Activated CD4-positive, alpha-beta T cell treated with anti-CD3 and anti-CD28 coated beads, Interleukin-2, amount 10 ng/mL, durations not matched to agents 24 days and 14 days (primary cell): ENCODE measurements at places on chromosomes 4 and X.

DNA sequence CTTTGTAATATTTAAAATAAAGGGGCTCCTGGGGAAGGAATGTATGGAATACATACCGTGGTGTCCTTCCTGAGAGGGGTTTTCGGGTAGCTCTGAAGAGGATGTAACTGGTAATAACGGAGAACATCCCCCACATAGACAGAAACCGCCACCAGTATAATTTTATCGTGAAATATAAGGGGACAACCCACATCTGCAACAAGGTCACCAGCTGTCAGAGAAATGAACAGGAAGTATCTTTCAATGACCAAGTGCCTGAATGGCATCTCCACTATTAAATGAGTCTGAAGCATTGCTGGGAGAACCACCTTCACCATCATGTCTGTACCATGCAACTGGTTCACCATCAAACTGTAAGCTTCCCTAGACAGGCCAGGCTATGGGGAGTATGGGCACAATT lies 31.7 kb downstream of the RNF175 start:
- no peak overlapping the region for H3K4me3 ChIP-seq
- no peak for DNase-seq
- H3K27me3 ChIP-seq: peaks cover 25% of the 10 kb centered on the region

DNA sequence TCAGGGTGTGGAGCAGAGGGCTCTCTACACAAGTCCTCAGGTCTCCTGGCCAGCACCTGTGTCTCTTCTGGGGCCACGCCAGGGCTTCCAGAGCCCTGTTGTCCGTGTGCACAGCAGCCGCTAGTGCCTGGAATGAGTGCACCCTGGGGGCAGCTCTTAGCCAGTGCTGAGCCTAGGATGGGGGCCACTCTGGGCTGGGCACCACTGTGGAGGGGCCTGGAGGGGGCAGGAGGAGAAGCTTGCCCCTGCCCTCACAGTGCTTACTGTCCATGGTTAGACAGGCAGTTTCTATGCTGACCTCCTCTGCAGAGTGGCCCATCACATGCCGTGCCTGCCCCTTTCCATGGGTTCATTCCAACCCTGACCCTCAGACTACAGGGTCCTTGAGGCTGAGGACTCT lies 42.7 kb upstream of the GRPEL1 start:
- H3K4me1 ChIP-seq: no peaks in the 10 kb centered on the region
- H3K36me3 ChIP-seq: no peaks in the 10 kb centered on the region
- no peak overlapping the region for H3K4me3 ChIP-seq
- no peak for DNase-seq
- no peak overlapping the region for H3K27ac ChIP-seq

DNA sequence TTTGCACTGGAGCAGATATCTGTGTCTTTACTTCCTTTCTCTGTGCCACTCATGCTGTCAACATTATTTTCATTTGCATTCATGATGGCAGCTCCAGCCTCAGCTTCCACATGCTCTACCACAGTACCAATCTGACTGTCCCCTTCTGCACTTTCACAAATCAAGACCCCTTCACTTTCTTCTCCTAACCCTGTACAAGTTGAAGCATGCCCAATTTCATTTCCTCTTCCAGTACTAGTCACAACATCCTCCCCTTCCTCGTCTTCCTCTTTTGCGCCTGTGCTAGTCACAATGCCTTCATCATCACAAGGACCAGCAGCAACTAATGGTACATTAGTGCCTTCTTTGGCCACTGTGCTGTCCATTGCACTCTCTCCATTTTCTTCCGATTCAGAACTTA lies 26.5 kb downstream of the BOD1L1 start:
- H3K4me3 ChIP-seq: no peak overlapping the region
- H3K27ac ChIP-seq: no peak overlapping the region
- no peak for DNase-seq
- H3K36me3 ChIP-seq: peaks cover 71% of the 10 kb centered on the region
- H3K27me3 ChIP-seq: no peaks in the 10 kb centered on the region

GRCh38 chr4:4675641-4676040 lies 133.8 kb upstream of the STX18 start:
- no peak overlapping the region for H3K4me3 ChIP-seq
- no peak for DNase-seq
- no peaks in the 10 kb centered on the region for H3K27me3 ChIP-seq
- H3K36me3 ChIP-seq: no peaks in the 10 kb centered on the region
- no peak overlapping the region for H3K27ac ChIP-seq
- no peaks in the 10 kb centered on the region for H3K4me1 ChIP-seq

- H3K36me3 ChIP-seq: no peaks in the 10 kb centered on the region
- H3K4me3 ChIP-seq: no peak overlapping the region
- H3K27ac ChIP-seq: no peak overlapping the region
- H3K4me1 ChIP-seq: no peaks in the 10 kb centered on the region
- DNase-seq: peak; percentile 37
Observed at GRCh38 chr4:8922481-8922880, 50.8 kb upstream of the HMX1 start.

DNA sequence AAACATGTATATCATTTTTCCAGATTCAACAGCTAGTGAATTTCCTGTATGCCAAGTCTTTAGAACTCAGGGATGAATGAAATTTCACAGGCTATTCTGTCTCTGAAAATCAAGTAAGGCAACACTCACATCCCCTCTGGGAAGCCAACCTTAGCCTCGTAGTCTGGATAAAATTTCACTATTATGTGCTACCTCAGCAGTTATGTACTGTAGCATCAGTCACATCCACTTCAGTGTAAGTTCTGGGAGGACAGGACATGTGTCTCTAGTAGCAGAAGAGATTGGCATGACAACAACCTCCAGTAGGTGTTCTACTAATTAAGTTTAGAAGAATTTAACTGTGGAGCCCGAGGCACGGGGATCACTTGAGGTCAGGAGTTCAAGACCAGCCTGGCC lies 42.4 kb upstream of the HS3ST1 start:
- no peak for DNase-seq
- peaks cover 3% of the 10 kb centered on the region for H3K36me3 ChIP-seq
- no peak overlapping the region for H3K27ac ChIP-seq
- H3K4me3 ChIP-seq: no peak overlapping the region
- peaks cover 2% of the 10 kb centered on the region for H3K27me3 ChIP-seq

GRCh38 chrX:72479324-72480274 lies 93.0 kb downstream of the HDAC8 start:
- H3K27me3 ChIP-seq: no peaks in the 10 kb centered on the region
- no peak overlapping the region for H3K4me3 ChIP-seq
- H3K4me1 ChIP-seq: no peaks in the 10 kb centered on the region
- H3K36me3 ChIP-seq: peaks cover 13% of the 10 kb centered on the region
- H3K27ac ChIP-seq: no peak overlapping the region
- DNase-seq: no peak

DNA sequence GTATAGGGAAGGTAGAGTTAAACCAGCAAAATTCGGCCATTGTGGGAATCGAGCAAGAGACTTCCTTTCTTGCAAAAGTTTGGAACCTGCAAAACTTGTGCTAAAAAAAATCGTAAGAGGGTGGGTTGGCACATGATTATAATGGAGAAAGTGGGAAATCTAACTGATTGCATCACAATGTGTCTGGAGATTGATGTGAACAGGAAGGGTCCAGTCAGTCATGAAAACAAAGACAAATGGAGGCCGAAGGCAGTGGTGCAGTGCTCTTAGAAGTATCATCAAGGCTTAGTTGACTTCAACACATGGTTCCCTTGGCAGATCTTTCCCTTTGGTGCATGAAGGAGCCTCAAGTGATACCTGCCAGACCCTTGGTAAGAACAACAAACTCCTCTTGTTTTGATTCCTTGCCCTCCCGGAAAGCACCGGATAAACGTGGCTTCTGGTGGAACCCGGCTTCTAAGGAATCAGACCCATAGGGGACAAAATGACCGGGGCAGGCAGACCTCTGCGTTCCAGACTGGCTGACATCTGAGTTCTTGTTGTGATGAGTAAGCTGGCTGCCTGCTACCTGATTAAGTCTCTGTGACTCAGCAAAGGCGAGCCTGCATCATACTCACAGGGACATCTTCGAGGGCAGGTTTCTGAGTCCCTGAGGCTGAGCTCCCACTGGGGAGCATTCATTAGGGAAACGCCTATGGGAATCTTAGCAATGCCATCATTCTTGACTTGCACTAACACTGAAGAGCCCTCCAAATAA lies 87.7 kb upstream of the MAP3K15 start:
- H3K27ac ChIP-seq: no peak overlapping the region
- H3K4me3 ChIP-seq: no peak overlapping the region
- no peak for DNase-seq
- H3K36me3 ChIP-seq: peaks cover 17% of the 10 kb centered on the region
- peaks cover 5% of the 10 kb centered on the region for H3K4me1 ChIP-seq

DNA sequence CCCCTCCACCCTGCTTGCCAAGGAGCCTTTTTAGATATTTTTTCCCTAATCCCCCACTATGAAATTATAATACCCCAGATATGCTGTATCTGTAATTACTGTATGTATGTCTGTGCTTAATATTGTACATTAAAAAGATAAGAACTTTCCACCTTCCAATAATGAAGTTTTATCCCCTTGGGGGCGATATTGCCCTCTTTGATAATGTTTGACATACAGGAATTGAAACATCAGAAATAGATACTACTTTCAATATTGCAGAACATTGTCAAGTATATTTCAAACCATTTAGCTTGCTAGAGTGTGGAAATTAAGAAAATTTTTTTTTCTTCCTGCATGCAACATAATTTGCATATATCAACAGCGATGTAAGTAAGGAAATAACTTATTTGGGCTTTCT lies 58.9 kb downstream of the NAF1 start:
- peak; percentile 76 for DNase-seq
- no peak overlapping the region for H3K27ac ChIP-seq
- H3K36me3 ChIP-seq: peaks cover 2% of the 10 kb centered on the region
- peaks cover 23% of the 10 kb centered on the region for H3K4me1 ChIP-seq
- H3K4me3 ChIP-seq: no peak overlapping the region

DNA sequence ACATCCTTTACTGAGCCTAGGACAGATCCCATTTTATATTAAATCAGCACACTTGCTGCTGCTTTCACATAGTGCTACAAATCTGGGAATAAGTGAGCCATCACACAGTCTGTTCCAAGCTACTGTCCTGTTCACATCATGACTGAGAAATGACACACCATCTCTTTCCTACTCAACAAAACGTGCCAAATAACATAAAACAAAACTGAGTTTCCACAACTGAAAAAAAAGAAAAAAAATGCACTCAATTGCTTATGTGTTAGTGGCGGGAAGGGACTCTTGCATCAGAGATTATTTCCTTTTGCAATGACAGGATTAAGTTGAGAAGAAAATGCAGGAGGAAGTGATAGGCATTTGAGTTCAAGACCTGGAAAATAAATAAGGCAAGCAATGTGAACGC lies 109.0 kb downstream of the SHROOM4 start:
- no peak overlapping the region for H3K27ac ChIP-seq
- no peaks in the 10 kb centered on the region for H3K27me3 ChIP-seq
- H3K4me1 ChIP-seq: no peaks in the 10 kb centered on the region
- no peak for DNase-seq
- H3K36me3 ChIP-seq: no peaks in the 10 kb centered on the region

GRCh38 chr4:1592709-1593417 lies 91.2 kb downstream of the FAM53A start:
- DNase-seq: no peak
- no peaks in the 10 kb centered on the region for H3K4me1 ChIP-seq
- no peaks in the 10 kb centered on the region for H3K36me3 ChIP-seq

DNA sequence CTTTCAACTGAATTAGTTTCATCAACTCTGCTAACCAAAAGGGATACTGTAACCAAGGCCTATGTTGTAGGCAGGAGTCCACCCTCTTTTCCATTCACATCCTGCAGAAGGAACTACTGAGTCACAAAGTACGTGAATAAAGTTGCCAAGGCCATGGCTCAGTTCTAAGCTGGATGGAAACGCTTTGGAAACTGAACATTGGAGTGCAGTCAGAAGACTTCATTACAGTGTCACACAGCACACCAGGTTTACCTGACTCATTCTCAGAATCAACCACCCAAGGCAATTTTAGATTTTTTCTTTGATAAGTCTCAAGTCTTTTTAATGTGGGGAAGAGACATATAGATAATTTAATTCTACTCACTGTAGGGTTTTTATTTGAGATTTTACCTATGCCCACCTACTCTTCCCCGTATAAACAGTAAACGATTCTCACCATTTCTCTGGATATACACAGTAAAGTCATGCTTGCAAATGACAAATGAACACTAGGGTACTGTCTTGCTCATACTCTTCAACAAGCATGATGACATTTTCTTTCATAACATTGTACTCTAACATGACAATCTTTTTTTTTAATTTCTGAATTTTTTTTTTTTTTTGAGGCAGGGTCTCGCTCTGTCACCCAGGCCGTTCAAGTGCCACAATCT lies 58.9 kb upstream of the RBM47 start:
- DNase-seq: peak; percentile 72
- H3K36me3 ChIP-seq: no peaks in the 10 kb centered on the region
- H3K27me3 ChIP-seq: no peaks in the 10 kb centered on the region
- H3K4me3 ChIP-seq: peak overlapping the region; percentile 50
- H3K27ac ChIP-seq: peak overlapping the region; percentile 94
- H3K4me1 ChIP-seq: peaks cover 20% of the 10 kb centered on the region

GRCh38 chr4:118363166-118363565 lies 10.4 kb upstream of the PRSS12 start:
- no peaks in the 10 kb centered on the region for H3K4me1 ChIP-seq
- H3K4me3 ChIP-seq: no peak overlapping the region
- DNase-seq: no peak
- peaks cover 11% of the 10 kb centered on the region for H3K27me3 ChIP-seq

DNA sequence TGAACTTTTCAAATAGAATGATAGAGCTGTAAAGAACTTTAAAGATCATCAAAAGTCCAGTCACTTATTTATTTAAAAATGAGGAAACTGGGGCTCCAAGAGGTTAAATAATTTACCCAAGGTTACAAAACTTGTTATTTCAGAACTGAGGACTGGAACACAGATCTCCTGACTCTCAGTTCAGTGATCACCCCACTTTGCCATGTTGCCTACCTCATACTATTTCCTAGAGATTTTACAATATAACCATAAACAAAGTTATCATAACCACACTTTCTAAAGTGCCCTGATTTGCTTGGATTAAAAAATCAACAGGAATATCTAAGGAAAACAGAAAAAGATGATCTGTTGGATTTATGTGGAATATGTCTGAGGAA lies 7.4 kb upstream of the ACSL4 start:
- H3K4me3 ChIP-seq: no peak overlapping the region
- H3K36me3 ChIP-seq: no peaks in the 10 kb centered on the region
- no peak for DNase-seq
- no peak overlapping the region for H3K27ac ChIP-seq
- H3K4me1 ChIP-seq: no peaks in the 10 kb centered on the region
- no peaks in the 10 kb centered on the region for H3K27me3 ChIP-seq

GRCh38 chr4:143393195-143393594 lies 56.5 kb downstream of the GAB1 start:
- H3K36me3 ChIP-seq: no peaks in the 10 kb centered on the region
- no peaks in the 10 kb centered on the region for H3K4me1 ChIP-seq
- H3K27me3 ChIP-seq: peaks cover 29% of the 10 kb centered on the region
- DNase-seq: no peak
- H3K4me3 ChIP-seq: no peak overlapping the region
